Caki2 (cell line): ENCODE measurements at places on chromosomes 2 and 18. TPM values are rescaled to one million over a fixed set of nuclear protein-coding genes. Genes with fewer than 3 reads are reported as not detected.

DNA sequence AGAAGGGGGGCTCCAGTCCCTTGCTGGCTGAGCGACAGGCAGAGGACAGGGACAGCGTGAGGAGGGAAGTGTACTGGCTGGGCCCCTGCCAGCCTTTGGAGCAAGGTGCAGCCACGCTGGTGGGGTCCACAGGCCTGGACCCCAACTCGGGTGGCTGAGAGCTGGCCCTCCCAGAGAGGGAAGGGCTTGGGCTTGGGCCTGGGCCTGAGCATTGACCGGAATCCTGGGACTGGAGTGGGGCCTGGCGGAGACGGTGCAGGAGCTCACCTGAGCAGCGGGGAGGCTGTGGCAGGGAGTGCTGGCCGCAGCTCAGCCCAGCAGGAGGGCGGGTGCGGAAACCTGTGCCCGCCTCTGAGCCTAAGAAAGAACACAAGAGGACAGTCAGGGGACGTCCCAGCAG is 27.9 kb downstream of the KCNIP3 start:
- no peak for DNase-seq

- no peak for DNase-seq
Observed at GRCh38 chr2:23603581-23603980, 218.6 kb downstream of the KLHL29 start.

- no peak for DNase-seq
Observed at GRCh38 chr2:62441824-62442223, 64.2 kb downstream of the TMEM17 start.

GIGYF2 gene
- total RNA-seq: 14.4 and 29.6 TPM in 2 replicates

FASTKD2 gene
- total RNA-seq: 30.8 and 42.7 TPM in 2 replicates

RNF152 gene
- not detected in 2 replicates for total RNA-seq
